ENCODE measurements at places on chromosomes 3 and 15. TPM values are rescaled to one million over a fixed set of nuclear protein-coding genes. Genes with fewer than 3 reads are reported as not detected.

Gene DPH6
- total RNA-seq, result 20.5 TPM

Gene CORO2B
- total RNA-seq, result not detected

Gene FBXL2
- not detected for total RNA-seq

Gene GABRR3
- total RNA-seq, result not detected

Gene GOLGA8G
- total RNA-seq, result not detected

Gene CTNNB1
- total RNA-seq, result 106 TPM

Gene LRRC31
- total RNA-seq, result not detected

Gene ISLR2
- total RNA-seq, result not detected

Gene DPP8
- 23.0 TPM for total RNA-seq

Gene SCG3
- total RNA-seq, result not detected

Gene GPR156
- total RNA-seq, result not detected

Gene ERICH6
- total RNA-seq, result not detected

Gene TMEM212
- total RNA-seq, result not detected

Gene THRB
- not detected for total RNA-seq

Gene C3orf22
- not detected for total RNA-seq

Gene ARPIN
- total RNA-seq, result not detected

Gene UBAP1L
- total RNA-seq, result 1.9 TPM

Gene CISH
- 138 TPM for total RNA-seq

Gene DYNC1LI1
- total RNA-seq, result 33.1 TPM

Gene STXBP5L
- not detected for total RNA-seq

Gene SI
- total RNA-seq, result not detected

Gene FEZF2
- total RNA-seq, result not detected

Gene RBP2
- total RNA-seq, result not detected

Gene DISP2
- total RNA-seq, result not detected

Gene DUOX2
- total RNA-seq, result not detected

Gene HYPK
- 21.1 TPM for total RNA-seq

Gene FAM3D
- not detected for total RNA-seq

Gene DMXL2
- total RNA-seq, result 10.0 TPM

Gene GOLGA8T
- not detected for total RNA-seq

Gene EIF2A
- 135 TPM for total RNA-seq

Gene STRA6
- not detected for total RNA-seq

Gene CLRN1
- not detected for total RNA-seq

Gene ADGRG7
- total RNA-seq, result not detected

Gene CAMK2N2
- total RNA-seq, result not detected

Gene OR5K1
- not detected for total RNA-seq

Gene FOXB1
- total RNA-seq, result not detected

Gene SLC15A2
- 1.5 TPM for total RNA-seq

Gene GPR87
- not detected for total RNA-seq
